ENCODE measurements at places on chromosomes 6 and 20.

DNA sequence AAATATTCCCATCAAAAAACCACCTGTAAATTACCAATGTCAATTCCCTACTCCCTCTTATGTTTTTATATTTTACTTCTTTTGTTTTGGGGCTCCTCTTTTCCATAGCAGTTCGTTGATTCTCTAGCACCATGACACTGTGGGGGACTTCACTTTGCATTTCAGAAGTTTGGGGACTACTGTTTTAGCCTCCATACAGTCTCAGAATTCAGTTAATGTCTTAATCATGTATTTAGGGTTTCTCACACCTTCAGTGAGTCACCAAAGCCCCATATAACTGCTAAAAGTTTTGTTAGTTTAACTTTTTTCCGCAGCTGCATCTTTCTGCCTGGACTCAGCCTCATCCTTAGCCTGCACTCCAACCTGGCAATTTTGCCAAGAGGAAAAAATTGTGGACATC is 20.7 kb upstream of the AIG1 start:
- DNase-seq, result no peak

DNA sequence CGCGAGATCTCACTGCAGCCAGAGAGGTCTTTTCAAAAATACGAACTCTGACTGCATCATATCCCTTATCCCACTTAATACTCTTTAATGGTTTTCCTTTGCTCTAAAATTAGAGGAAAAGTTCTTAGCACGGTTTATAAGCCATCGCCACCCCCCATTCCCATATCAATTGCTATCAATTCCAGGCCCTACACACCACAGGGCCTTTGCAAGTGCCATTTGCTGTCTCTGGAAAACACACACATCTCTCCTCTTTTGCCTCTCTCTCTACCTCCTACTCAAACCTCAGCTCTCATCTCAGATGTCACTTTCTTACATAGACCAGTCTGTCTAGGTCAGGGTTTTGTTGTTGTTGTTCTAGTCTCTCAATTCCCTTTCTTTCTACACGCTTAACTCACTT is 9.8 kb downstream of the SLC22A23 start:
- no peak for DNase-seq

- DNase-seq, result no peak
Measured at GRCh38 chr6:65650086-65650485, 56.9 kb downstream of the EYS start.

DNA sequence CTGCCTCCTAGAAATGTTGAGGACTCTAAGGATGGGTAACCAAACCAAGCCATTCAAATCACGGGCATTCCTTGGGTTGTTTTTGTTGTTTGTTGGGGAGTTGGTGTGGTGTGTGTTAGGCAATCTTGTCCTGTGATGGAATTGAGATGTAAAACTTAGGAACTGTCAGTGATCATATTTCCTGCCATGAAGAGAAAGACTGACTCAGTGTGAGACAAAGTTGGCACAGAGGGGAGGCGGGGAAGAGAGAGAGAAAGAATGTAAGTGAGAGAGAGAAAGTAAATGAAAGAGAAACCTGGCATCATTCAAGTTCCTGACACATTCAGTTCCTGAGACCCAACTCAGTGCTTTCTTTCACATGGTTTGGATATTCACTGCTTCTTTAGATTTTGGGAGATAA is 21.6 kb upstream of the FBXO30 start:
- DNase-seq, result no peak

DNA sequence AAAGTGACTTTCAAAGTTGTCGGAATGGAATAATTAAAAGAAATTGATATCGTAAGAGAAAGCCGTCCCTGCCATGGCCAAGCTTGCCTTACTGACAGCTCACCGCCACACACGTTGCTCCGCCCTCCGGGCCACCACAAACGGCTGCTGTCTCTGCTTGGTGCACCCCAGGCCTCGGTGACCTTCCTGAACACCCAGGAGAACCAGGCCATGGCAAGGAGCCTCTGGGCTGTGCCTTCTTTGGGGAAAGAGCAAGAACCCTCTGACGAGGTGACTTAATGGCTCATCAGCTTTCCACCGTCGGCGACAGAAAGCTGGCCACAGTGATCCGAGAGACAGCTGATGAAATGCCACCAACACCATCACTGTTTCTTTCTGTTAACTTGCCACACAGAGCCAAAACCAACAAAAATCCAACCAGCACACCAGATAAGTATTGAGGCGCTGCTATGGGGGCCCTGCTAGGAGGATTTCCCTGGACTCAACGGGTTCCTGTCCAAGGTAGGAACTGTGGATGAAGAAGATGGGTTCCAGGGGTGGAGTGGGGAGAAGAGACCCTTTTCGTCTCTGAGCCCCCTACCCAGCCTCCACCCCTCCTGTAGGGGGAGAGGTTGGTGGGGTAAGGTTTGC is 61.4 kb downstream of the NPEPL1 start:
- no peak for DNase-seq

GRCh38 chr6:62285612-62286469 is at the start of gene KHDRBS2:
KHDRBS2 (minus strand) TSS chr6:62286225.
- no peak for DNase-seq

DNA sequence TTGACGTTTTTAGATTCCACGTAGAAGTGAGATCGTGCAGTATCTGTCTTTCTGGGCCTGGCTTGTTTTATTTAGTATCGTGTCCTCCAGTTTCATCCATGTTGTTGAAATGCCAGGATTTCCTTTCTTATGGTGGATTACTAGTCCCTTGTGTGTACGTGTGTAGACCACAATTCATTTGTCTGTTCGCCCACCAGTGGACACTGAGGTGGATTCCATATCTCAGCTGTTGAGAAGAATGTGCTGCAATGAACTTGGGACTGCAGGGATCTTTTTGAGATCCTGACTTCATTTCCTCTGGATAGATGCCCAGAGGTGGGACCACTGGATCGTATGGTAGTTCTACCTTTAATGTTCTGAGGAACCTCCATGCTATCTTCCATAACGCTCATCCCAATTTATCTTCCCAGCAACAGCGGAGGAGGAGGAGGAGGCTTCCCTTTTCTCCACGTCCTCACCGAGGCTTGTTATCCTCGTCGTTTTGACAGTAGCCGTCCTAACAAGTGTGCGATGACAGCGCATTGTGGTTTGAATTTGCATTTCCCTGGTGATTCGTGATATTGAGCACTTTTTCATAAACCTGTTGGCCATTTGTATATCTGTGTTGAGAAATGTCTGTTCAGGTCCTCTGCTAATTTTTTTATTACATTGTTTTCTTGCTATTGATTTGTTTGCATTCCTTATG is 62.4 kb downstream of the CDH4 start:
- DNase-seq, result no peak

DNA sequence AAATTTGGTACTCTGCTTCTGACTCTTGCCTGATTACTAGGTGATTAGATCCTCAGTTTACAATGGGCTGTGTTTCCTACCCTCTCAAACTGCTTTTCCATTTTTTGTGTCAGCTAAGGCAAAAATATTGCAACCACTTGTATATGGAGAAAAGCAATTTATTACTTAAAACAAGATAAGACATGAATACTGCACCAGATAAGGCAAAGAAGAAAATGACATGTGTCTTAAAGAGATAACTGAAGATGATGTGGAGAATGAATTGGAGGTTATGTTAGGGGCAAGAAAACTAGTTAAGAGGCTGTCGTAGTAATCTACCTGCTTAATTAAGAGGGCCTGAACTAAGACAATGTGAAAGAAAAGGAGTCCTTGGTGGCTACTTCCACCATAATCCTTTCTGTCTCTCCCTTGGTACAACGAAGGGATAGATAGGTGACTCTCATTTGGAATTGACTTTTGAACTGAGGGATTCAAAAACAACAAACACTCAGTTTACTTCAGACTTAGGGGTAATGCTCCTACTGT is 16.3 kb upstream of the REV3L start:
- no peak for DNase-seq

GRCh38 chr6:111338843-111339242 is 144.2 kb downstream of the REV3L start:
- DNase-seq, result no peak

GRCh38 chr20:14910126-14910525 is 572.7 kb upstream of the FLRT3 start:
- no peak for DNase-seq

GRCh38 chr6:84135291-84135690 is 92.2 kb downstream of the CEP162 start:
- DNase-seq, result no peak

DNA sequence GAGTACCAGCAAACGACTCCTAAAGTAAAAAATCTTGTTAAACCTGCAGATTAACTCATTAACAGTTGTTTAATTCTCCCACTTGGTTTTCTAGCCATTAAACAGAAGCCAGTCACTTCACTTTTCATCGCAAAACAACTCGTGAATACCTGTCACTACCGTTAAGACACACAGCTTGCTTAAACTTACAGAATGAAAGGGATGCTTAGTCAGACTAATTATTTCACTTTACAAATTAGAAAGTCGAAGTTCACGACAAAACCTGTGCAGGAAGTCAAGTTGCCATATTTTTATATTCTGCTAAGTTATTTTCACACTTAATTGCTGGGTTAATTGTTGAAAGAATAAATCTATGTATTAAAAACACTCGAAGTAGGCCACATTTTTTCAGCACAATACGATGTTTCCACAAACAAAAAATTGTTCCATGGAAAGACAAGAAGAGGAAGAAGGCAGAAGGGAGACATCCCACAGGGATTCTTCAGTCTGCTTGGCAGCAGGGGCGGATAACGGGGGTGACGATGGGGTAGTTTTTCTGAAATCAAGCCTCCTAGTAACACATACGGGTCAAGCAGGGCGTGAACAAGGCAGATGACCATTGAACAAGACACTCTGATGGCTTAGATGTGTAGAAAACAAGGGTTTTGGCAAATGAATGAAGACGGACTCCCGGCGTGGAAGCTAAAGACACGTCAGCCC is 933 bp downstream of the SSR1 start:
- no peak for DNase-seq

DNA sequence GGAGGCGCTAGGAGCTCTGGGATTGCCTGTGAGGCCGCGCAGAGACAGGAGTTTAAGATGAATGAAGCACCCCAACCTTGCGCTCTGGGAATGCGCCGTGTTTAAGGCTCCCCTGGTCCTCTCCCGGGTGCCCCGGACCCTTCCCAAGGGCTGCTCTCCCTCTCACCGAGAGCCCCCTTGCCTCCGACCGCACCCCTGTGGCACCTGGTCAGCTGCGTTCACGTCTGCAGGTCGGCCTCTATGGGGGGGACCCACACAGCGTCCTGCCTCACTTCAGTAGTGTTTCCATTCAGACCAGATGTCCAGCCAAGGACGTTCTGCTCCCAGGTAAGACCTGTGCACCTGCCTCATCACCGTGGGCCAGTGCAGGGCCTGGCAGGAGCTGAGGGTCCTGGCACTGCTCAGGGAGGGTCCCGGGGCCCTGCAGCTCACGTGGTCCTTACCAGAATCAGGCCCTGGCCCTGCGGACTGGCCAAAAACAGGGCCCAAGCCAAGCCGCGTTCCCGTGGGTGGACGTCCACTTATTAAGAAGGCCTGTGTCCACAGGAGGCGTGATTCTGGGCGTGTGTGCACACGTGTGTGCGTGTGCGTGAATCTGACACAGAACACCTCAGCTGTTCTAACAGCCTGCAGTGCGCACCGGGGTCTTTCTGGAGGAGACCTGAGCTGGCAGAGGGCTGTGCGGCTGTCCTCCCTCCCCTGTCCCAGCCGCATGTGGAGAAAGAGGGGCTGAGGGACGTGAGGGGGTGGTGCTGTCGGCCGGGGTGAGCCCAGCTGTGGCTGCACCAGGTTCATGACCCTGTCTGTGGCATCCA is 79.9 kb upstream of the BHLHE23 start:
- peak; percentile 9 for DNase-seq

GRCh38 chr6:9087470-9087869 is 652.1 kb upstream of the SLC35B3 start:
- DNase-seq, result no peak

GRCh38 chr20:57610261-57610952 is 9.8 kb downstream of the ZBP1 start:
- no peak for DNase-seq

DNA sequence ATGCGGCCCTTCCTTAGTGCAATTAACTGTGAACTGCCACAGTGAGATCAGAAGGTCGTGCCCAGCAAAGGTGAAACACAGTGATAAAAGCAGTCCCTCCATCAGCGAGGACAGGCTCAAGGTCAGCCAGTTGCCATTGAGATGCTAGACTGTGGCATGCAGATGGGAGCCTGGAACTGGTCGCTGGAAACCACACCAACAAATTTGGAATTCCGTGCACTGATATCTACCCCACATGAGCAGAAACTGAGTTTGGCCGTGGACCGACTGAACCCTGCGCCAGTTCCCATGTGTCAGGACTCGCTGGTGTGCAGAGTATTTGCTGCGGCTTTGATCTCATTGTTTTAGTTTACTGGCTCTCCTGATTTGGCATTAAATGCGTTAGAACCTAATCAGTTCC is 125.6 kb upstream of the QKI start:
- no peak for DNase-seq

GRCh38 chr20:31927627-31928159 is 24.2 kb downstream of the PDRG1 start:
- DNase-seq, result no peak

DNA sequence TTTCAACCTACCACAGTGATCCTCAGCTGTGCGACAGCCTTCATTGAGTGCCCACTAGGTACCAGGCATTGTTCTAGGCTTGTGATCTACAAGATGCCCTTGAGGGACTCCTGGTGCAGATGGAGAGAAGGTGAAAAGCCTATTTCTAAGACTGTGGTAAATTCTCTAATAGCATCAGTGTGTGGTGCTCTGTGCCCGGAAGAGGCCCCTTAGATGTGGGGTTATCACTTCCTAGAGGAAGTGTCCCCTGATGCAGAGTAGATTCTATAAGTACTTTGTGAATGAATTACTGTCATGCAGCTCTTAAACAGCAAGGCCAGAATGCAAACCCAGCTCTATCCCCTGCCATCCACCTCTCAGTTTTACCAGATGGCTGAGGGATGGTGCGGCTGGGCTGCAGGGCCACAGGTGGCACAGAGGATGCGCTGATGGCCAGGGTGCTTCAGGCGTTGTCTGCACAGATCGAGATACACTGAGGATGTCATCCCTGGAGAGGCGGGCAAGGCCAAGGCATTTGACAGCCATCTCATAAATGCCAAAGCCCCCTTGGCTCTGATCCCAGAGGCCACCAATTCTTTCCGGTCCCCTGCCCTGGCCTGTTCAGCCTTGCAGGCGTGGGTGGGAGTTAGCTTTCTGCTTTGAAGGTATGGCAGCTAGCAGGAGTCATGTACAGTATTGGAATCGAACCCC is 96.7 kb downstream of the TOX2 start:
- DNase-seq, result no peak

DNA sequence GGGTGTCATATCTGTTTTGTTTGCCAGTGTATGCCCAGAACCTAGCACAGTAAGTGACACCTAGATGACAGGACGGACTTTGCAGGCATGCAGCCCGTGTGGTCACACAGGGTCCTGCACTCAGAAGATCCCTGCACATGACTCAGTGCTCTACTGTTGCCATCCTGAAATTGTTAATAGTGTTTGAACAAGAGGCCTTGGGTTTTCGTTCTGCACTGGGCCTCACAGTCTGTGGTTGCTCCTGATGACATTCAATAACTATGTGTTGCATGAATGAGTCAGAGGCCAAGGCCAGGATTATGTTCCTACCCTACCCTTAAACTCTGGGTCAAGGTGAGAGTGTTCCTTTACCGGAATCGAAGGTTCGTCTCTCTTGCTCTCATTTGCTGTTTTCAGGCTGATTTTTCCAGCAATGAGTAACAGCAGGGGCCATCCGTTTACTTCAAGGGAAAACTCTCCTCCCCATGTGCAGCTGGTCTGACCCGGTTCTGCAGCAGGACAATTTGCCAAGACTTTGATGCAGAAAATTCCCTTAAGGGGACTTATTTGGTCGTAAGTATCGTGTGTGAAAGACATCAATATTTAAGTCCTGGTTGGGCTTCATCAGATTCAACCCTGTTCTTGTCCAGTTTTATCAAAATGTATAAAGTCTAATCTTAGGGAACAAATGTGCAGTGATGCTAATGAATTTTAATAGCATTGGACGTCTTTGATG is 13.0 kb upstream of the PFDN4 start:
- no peak for DNase-seq

Measured in activated CD8-positive, alpha-beta memory T cell treated with anti-CD3 and anti-CD28 coated beads, Interleukin-2, amount 50 U/mL, for 4 hours (primary cell).